ENCODE measurements at places on chromosomes 7 and 10.

- no peak for DNase-seq
Measured at GRCh38 chr7:3159445-3159844, 115.8 kb upstream of the CARD11 start.

DNA sequence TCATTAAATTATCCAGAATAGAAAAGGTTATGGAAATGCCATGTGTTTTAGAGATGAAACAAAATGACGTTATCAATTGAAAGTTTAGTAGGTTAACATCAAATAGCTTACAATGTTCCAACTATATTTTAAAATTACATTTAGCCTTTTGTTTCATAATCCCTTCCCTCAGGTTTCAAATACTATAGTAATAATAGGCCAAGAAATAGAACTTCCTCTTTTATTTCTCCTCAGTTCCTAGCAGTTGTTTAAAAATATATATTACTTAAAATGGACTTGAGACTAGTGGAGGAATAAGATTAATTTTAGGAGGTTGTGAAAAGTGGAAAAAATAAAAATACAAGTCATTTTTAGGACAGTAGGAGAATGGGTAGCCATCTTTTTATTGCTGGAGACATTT is 16.4 kb upstream of the PDSS1 start:
- no peak for DNase-seq

DNA sequence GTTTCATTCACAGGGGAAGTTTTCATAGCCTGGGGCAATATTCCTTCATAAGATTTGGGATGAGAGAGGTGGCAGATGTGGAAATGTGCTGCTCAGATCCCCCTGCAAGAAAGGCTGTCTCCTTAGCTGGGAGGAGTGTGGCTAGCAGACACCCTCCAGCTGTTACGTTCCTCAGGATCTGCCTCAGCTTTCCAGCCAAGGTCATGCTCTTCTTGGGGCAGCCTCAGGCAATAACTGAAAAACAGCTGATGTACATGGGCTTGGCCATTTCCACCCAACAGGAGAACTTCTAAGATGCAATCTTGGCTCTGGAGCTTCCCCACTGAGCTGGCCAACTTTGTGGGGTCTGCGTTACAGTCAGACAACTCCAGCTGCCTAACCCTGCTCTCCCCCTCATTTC is 51.3 kb upstream of the SEPTIN7 start:
- no peak for DNase-seq

GRCh38 chr10:101558204-101558603 is 29.9 kb downstream of the POLL start:
- DNase-seq: no peak

GRCh38 chr7:159120540-159120919 is 24.1 kb downstream of the VIPR2 start:
- DNase-seq: no peak

DNA sequence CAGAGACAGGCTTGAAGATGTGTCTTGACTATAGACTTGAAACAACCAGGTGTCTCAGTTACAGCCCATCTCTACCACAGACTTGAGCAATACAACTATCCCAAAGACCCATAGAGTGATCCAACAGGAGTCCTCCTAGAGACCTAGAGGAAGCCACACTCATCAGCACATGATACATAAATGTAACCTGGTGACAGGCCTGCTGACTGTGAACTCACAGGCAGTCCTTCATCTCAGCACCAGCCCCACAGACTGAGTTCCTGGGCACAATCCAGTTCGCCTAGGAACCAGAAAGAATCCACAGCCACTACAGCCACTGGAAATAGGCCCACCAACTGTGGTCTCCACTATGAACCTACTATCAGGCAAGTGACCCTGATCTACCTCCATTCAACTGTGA is 121.3 kb downstream of the MACC1 start:
- no peak for DNase-seq

DNA sequence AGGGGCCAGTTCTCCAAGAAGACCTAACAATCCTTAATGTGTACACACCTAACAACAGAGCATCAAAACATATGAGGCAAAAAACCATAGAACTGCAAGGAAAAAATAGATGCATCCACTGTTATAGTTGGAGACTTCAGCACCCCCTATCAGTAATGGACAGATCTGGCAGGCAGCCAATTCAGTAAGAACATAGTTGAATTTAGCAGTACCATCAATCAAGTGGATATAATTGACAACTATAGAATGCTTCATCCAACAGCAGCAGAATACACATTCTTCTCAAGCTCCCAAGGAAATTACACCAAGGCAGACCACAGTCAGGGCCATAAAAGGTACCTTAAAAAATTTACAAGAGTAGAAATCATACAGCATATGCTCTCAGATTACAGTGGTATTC is 42.2 kb downstream of the POLL start:
- DNase-seq: no peak

- DNase-seq: no peak
Measured at GRCh38 chr7:57404343-57404966, 45.5 kb upstream of the ZNF716 start.

Measured in stimulated activated CD8-positive, alpha-beta memory T cell treated with anti-CD3 and anti-CD28 coated beads, Interleukin-12 subunit alpha, Interleukin-12 subunit beta, amount 100 ng/mL, for 1 hour (primary cell).